ENCODE measurements at places on chromosomes 4 and X.

DNA sequence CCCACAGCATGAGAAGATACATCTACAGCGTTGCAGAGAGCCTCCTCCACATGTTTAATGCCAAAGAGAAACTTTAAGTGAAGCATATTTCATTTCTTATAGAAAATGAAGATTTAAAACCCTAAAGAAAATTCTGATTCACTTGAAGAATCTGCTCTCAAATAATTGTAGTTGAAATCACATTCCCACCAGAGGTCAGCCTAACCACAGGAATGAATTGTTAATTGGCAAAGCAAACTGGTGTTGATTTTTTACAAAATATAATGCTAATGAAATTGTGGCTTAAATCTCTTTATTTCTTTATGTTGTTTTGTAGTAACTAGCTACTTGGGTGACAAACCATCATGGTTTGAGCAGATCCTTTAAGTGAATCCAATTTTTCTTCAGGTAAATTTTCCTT is 31.1 kb upstream of the WDR17 start:
- no peak for DNase-seq

- DNase-seq, result no peak
Measured at GRCh38 chr4:112302320-112303274, 5.4 kb downstream of the ALPK1 start.

- DNase-seq, result no peak
Measured at GRCh38 chr4:40940756-40941155, 191.0 kb downstream of the NSUN7 start.

GRCh38 chr4:105859233-105859632 is 36.0 kb upstream of the NPNT start:
- DNase-seq, result no peak

- no peak for DNase-seq
Measured at GRCh38 chrX:71989768-71990426, 79.3 kb downstream of the NHSL2 start.

- DNase-seq, result no peak
Measured at GRCh38 chr4:150240011-150240410, 161.8 kb downstream of the DCLK2 start.

GRCh38 chr4:71814433-71814832 is 30.6 kb upstream of the GC start:
- no peak for DNase-seq
